ENCODE measurements at places on chromosomes 13 and 19. TPM values are rescaled to one million over a fixed set of nuclear protein-coding genes. Genes with fewer than 3 reads are reported as not detected.

B9D2 gene
- total RNA-seq = 10.8 TPM

PROZ gene
- total RNA-seq = not detected

BEST2 gene
- not detected for total RNA-seq

PCDH17 gene
- not detected for total RNA-seq

C13orf46 gene
- 2.9 TPM for total RNA-seq

CRB3 gene
- total RNA-seq = 0.63 TPM

APOC4 gene
- total RNA-seq = not detected

ELSPBP1 gene
- not detected for total RNA-seq

CYP4F3 gene
- total RNA-seq = 0.15 TPM

PEAK3 gene
- 0.88 TPM for total RNA-seq

GIPC3 gene
- 0.15 TPM for total RNA-seq

NEK5 gene
- total RNA-seq = not detected

PPM1N gene
- 3.5 TPM for total RNA-seq

KLK15 gene
- total RNA-seq = not detected

IL12RB1 gene
- total RNA-seq = 66.1 TPM

DMWD gene
- 63.1 TPM for total RNA-seq

ADGRE3 gene
- total RNA-seq = not detected

ZFP14 gene
- total RNA-seq = 5.4 TPM

STOML3 gene
- total RNA-seq = not detected

TEX29 gene
- 0.93 TPM for total RNA-seq

ALOX5AP gene
- total RNA-seq = 230 TPM

OR7D2 gene
- total RNA-seq = 0.08 TPM

ETHE1 gene
- 91.1 TPM for total RNA-seq

ATXN8OS gene
- total RNA-seq = not detected

MTUS2 gene
- not detected for total RNA-seq

KCNK6 gene
- total RNA-seq = 14.4 TPM

ACER1 gene
- 0.30 TPM for total RNA-seq

PDX1 gene
- total RNA-seq = not detected

EDDM13 gene
- 2.9 TPM for total RNA-seq

TINCR gene
- 0.38 TPM for total RNA-seq

ERICH6B gene
- not detected for total RNA-seq

SPRED3 gene
- 3.8 TPM for total RNA-seq

DPRX gene
- total RNA-seq = not detected

COX6B2 gene
- 0.83 TPM for total RNA-seq

ZNF66 gene
- total RNA-seq = 7.5 TPM

CCNA1 gene
- total RNA-seq = 3.8 TPM

CD79A gene
- total RNA-seq = 0.35 TPM

CYP2A6 gene
- total RNA-seq = not detected

GPR4 gene
- total RNA-seq = not detected

TUBA3C gene
- total RNA-seq = not detected

KL gene
- 0.05 TPM for total RNA-seq

NUDT19 gene
- total RNA-seq = 15.0 TPM

FBXO17 gene
- total RNA-seq = not detected

C1QTNF9 gene
- not detected for total RNA-seq

VSTM2B gene
- total RNA-seq = not detected

FGF21 gene
- total RNA-seq = not detected

DKKL1 gene
- total RNA-seq = not detected

ATP4B gene
- total RNA-seq = not detected

FAM216B gene
- total RNA-seq = not detected

FXYD3 gene
- not detected for total RNA-seq

TRAPPC2B gene
- total RNA-seq = 10.9 TPM

FXYD5 gene
- 588 TPM for total RNA-seq

IGFL2 gene
- total RNA-seq = not detected

SYMPK gene
- total RNA-seq = 89.2 TPM

All from activated CD4-positive, alpha-beta memory T cell treated with anti-CD3 and anti-CD28 coated beads, Interleukin-2, amount 10 ng/mL, durations not matched to agents 7 days and 5 days (primary cell).